ENCODE measurements at places on chromosomes 7 and 10.
A peak's percentile ranks its signal among the peaks of the same experiment; 100 is the strongest.

DNA sequence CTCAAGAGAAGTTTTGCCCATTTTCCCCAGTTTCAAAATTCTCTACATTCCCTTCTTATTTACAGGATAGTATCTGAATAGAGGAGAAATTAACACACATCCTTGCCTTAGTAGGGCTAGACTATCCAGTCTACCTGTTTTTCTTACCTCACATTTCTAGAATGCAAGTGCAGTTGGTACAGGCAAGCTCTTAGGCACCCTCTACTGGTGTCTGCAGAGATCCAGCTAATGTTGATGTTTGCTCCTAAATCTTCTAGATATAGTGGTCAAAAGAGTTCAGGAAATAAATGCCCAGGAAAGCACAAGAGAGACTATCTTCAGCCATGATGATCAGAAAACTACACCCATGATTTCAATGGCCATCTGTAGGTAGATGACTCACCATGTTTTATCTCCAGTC is 205.3 kb downstream of the HTR7 start:
- no peak for DNase-seq

- DNase-seq: no peak
These were observed 265.6 kb downstream of the PTEN start for GRCh38 chr10:88129013-88129412.

- no peak for DNase-seq
These were observed 97.9 kb upstream of the KLF14 start for GRCh38 chr7:130831817-130832481.

DNA sequence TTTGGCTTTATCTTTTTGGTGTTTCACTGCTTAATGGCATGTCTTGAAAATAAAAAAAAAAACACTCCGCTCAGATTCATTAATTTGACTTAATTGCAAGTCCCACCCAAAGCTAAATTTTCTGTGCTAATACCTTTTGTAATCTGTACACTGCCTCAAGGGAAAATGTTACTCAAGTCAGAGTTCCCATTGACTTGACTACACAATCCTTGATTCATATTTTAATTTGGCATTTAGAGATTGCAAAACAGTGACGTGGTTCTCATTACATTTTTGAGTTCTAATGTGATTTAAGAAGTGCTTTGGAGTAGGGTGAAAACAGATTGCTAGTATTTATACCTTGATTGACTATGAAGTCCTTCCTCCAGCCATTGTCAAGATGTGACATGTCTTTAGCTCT is 21.3 kb upstream of the LIPM start:
- DNase-seq: no peak

GRCh38 chr7:87735360-87735759 is 107.2 kb downstream of the RUNDC3B start:
- no peak for DNase-seq

DNA sequence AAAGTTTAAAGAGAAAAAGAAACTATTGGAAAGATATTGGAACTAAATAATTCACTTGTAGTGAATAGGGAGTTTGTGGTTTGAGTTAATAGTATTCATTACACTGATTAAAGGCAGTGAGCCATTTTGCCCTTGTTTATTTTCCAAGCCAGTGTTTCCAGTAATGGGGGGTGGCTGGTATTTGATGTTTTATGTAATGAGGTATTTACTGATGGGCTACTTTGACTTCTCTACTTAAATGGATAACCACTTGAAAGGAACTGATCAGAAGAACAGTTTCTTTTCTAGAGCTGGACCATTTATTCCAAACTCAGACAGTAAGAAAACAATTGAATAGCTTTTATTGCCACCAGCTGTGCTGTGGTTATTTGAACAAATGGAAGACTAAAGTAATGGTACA is 227.0 kb upstream of the HDAC9 start:
- no peak for DNase-seq

- DNase-seq: no peak
These were observed 37.4 kb upstream of the EEPD1 start for GRCh38 chr7:36115448-36116321.

GRCh38 chr10:127805950-127806349 is 69.0 kb downstream of the FOXI2 start:
- no peak for DNase-seq

DNA sequence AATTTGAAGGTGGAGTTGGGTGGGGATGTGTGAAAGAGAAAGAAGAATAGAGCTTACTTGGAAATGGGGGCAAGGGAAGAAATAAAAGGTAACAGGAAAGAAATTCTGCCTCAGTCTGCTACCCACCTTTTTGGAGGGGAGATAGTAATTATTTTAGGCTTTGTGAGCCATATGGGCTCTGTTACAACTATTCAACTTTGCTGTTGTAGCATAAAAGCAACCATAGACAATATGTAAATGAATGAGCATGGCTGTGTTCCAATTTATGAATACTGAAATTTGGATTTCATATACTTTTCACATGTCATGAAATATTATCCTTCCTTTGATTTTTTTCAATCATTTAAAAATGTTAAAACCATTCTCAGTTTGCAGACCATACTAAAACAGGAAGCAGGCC is 176.9 kb downstream of the HPSE2 start:
- no peak for DNase-seq

GRCh38 chr10:57979491-57979890 is 288.2 kb downstream of the IPMK start:
- no peak for DNase-seq

DNA sequence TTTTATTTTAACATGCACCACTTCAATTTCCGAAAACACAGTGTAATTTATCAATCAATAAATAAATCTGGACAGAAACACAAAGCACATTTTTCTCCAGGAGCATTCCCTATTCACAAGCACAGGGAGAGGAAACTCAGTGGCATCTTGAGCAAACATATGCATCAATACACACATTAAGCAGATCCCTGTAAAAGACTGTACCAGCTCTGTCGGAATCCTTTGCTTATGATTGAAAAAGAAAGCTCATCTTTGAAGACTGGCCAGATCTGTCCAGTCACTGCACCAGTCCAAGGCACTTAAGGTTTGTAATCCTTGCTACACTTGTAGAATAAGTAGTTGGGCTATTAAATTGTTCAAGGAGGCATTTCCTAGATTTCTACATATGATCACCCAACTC is 343.9 kb downstream of the BMPER start:
- no peak for DNase-seq

DNA sequence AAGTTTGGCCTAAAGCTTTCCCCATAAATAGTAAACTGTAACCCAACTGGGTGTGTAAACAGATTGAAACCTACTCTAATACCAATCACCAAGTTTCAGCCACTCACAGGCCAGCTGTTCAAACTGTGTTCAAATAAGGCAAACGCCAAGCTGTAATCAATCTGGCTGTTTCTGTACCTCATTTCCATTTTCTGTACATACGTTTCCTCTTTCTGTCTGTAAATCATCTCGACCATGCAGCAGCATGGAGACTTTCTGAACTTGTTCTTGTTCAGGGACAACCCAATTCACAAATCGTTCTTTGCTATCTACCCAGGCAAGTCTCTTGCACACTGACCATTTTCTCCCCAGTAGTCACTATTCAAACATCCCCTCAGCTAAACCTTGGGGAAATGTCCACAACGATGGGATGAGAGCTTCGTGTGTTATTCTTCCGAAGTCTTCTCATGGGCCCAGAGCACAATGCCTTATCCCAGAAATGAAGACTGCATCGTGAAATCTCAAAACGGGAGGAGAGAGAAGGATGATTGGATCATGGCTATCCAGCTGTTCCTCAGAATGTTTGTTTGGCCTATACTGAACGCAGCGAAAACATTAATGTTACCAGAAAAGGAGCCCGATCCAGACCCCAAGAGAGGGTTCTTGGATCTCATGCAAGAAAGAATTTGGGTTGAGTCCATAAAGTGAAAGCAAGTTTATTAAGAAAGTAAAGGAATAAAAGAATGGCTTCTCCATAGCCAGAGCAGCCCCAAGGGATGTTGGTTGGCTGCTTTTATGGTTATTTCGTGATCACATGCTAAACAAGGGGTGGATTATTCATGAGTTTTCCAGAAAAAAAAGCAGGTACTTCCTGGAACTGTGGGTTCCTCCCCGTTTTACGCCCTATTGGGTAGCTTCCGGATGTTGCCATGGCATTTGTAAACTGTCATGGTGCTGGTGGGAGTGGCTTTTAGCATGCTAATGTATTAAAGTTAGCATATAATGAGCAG is 86.2 kb downstream of the SLC16A9 start:
- DNase-seq: no peak

GRCh38 chr10:12348870-12349628 is at the start of gene CAMK1D:
CAMK1D (plus strand) TSS chr10:12349547.
- DNase-seq: peak; percentile 84

- no peak for DNase-seq
These were observed 18.6 kb downstream of the TECPR1 start for GRCh38 chr7:98233219-98234070.

GRCh38 chr10:77855404-77856155 is 71.0 kb downstream of the DLG5 start:
- no peak for DNase-seq

- DNase-seq: no peak
These were observed 3.3 kb upstream of the PDE1C start for GRCh38 chr7:32073533-32073932.

DNA sequence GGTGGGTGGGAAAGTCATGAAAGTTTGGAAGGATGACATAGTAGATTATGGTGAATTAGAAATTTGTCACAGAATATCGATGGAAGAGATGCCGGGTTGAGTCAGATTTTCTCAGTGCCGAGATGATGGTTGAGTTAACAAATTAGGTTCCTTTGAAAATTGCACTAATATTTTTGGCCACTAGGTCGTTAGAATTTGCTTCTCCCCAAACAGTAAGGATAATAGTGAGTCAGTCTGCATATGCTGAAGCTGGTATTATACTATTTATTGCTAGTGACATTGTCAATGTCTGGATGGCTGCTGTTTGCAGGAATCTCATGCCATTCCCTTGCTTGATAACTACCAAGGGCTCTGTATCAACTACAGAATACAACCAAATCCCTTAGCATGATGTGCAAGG is 37.7 kb upstream of the MINDY3 start:
- DNase-seq: no peak

DNA sequence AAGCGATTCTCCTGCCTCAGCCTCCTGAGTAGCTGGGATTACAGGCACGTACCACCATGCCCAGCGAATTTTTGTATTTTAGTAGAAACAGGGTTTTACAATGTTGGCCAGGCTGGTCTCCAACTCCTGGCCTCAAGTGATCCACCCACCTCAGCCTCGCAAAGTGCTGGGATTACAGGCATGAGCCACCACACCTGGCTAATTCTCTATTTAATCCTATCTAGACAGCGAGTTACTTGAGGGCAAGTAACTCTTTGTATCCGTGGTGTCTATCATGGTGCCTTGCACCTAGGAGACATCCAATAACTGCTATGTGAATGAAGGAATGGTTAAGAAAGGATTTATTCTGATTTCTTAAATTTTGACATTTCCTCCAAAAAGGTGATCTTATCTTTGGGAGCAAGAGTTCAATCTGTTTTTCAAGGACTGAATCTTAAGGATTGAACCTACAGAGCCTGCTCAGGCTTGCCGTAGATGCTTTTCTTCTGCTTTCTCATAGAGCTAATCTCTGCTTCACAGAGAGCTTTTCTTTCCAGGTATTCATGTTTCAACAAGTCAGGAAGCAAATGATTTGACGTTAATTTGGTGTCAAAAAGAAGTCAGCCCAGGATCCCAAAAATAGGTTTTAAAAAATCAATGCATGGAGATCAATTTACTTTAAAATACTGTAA is 101.6 kb downstream of the CUL2 start:
- DNase-seq: no peak

GRCh38 chr7:24715661-24716479 is 41.4 kb downstream of the GSDME start:
- DNase-seq: no peak

Measured in stimulated activated CD8-positive, alpha-beta memory T cell treated with anti-CD3 and anti-CD28 coated beads, Interleukin-4, amount 100 ng/mL, for 1 hour (primary cell).